ENCODE measurements at places on chromosomes 1 and 21.
A peak's percentile ranks its signal among the peaks of the same experiment; 100 is the strongest.

DNA sequence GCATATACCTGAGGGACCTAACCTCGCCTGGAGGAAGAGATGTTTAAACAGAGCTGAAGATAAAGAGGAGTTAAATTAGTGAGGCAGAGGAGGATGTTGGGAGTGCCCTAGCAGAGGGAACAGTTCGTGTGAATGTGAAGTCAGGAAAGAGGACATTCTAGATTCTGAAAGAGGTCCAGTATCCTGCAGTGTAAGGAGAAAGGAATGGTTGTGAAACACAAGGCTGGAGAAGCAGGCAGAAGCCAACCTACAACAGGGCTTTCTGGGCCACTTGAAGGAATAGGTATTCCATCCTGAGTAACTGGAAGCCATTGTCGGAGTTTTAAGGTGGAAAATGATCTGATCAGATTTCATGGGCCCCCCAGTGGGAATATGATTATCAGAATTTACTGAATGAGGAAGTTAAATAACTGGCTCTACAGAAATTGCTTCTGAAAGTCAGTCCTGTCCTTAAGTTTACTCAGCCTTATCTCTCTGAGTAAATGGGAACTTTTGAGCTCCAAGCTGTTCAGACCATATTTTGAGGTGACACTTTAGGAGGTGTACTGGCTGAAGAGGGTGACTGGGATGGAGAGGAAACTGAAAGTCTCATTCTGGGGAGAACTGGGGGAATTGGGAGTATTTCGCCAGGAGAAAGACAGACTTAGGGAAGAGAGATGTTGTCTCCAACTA, 24.4 kb upstream of the FAAH start:
- DNase-seq, result no peak

DNA sequence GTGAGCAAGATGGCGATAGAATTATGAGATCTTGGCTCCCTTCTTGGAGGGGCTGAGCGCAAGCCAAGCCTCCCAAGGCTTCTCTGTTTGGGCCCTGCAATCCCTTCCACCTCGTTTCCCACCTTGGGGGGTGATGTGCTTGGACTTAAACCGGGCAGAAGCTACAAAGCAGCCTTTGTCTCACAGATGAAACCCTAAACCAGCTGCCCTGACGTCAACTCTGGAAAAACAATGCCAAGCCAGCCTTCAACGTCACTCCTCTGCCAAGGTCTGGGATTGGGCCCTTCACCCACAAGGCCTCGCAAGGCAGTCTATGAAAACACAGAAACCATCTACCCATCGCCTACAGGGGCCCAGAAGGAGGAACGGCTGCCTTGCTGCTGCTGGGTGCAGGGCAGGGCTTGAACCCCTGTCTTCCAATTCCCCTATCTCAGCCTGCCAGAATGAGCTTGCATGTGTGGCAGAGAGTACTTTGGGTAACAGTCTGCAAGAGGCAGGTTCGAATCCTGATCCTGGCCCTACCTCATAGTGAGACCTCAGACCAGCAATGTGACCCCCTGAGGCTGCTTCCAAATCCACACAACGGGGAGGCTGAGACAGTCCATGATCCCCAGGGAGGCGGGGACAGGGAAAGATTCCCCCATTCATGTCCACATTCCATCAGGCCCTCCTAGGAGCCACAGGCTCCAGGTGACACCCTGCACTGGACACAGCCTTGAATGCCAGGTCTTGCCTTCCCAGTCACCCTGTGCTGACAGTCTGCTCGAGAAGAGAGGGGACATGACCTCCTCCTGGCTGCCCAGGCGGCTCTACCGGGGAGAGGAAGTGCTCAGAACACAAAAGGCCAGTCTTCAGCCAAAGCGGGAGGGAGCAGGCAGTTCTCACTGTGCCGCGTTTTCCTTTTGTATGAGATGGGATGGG, 15.0 kb downstream of the IFFO2 start:
- no peak for DNase-seq

DNA sequence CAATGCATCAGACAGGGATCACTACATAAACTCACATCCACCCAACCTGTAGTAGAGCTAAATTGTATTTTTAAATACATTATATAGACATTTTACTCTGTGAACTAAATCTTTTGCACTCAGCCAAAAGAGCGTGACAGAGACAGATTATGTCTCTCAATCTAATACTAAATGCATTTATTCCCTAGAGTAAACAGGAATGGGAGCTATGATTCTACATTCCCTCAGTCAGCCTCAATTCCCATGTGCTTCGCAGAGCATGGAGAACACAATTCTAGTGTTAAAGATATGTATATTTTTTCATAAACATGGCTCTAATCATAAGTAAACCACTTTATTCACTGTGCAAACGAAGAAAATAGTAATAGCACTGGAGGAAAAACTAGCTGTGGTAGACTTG, 16.5 kb downstream of the PIGK start:
- DNase-seq, result no peak

DNA sequence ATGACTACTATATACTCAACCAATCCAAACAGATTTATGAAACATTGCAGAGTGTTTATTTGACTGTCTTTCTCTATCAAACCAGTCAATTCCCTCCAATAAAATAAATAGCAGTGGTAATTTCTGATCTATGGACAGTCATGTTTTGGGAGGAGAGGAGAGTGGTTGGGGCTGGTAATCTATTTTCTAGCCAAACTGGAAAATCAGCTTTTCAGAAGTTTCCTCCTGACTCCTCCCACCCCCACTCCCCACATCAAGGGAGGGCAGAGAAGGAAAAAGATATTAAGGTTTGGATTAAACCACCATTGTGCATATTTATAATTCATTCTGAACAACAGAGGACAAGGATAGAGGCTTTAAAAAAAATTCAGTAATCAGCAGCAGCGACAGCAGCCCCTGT, 69.4 kb upstream of the SOX13 start:
- no peak for DNase-seq

- no peak for DNase-seq
These were observed 64.7 kb downstream of the S1PR1 start for GRCh38 chr1:101301446-101302057.

GRCh38 chr1:222314839-222315238, 233.1 kb downstream of the HHIPL2 start:
- DNase-seq, result no peak

GRCh38 chr1:152162792-152163463, 3.9 kb upstream of the RPTN start:
- DNase-seq, result no peak

GRCh38 chr1:31587720-31588423, 11.6 kb downstream of the TINAGL1 start:
- DNase-seq, result peak; percentile 15

GRCh38 chr1:44919400-44919799, 67.0 kb downstream of the EIF2B3 start:
- no peak for DNase-seq

DNA sequence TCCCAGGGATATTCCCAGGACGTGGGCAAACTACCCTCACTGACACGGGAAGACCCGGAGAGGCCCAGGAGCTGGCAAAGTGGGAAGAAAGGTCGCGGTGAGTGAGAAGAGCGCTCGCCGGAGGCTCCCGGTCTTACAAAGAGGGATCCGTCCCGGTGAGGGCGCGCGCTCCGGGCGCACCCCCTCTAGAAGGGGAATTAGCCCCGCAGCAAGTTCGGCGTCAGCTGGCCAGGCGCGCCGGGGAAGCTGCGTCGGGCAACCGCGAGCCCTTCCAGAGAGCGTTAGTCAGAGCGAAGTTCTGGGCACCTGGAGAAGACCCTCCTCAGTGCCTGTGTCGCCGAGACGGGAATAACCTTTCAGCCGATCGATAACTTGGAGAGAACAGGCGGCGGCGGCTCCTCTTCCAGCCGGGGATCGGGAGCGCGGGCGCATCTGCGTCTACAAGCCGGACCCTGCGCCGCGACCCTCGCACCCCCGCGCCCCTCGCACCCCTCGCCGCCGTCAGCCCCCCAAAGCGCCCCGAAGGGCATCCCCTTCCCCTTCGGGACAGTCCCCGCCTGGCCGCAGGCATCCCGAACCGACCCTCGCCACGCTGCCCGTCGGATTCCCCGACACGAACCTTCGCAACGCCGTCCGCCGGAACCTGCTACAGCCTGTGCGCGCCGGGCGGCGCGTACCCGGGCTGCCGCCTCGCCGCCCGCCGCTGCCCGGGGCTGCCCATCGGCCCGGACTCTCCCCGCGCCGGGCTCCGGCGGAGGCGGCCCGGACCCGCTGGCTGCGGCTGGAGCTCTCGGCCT, 485 bp downstream of the SIPA1L2 start:
- DNase-seq, result no peak

DNA sequence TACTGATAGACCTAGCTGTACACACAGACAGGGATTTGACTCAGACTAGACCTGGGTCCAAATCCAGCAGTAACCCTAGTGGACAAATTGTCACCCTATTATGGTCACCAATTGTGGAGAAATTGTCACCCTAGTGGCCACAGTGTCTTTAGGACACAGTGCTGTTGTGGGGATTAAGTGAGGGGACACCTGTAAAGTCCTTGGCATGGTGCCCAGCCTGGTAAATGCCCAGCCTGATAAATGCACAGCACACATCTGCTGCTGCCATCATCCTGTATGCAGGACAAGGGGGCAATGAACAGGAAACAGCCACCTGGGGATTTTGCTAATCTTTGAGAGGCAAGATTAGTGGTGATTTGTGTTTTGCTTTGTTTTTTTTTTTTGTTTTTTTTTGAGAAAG, 2.3 kb downstream of the TMEM61 start:
- DNase-seq, result no peak

DNA sequence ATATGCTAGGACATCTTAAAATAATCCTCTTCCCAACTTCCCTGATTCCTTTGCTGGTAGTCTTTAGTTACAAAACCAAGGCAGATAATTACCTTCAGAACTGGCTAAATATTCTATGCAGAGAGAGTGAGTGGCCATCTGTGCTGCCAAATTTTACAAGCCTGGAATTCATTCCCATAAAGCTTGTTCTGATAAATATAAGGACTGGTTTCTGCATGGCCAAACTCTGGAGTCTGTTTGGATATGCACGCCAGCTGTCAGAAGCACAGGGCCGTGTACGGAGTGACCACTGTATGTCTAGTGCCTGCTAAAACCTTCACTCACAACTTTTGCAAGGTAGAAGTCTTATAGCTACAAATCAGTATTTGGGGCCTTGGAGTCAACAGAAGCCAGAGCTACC, 66.5 kb upstream of the RAVER2 start:
- DNase-seq, result no peak

- DNase-seq, result no peak
These were observed 242.8 kb downstream of the TGFB2 start for GRCh38 chr1:218587900-218588299.

DNA sequence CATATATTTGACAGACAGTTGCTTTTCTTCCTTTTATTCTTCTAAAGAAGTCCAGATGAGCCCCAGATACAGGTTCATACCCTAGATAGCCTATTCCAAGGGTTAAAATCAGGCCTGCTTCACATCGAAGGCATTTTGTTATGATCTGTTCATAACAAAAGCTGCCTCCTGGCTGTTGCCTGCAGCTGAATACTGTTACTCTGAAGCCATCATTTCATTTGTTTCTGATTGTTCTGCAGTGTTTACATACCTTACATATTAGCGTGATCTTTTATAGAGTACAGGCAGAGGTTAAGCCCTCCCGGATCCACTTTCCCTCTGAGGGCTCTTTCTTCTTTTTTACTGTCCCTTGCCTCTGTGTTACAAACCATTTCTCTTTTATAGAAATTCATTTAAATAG, 219.0 kb upstream of the HOOK1 start:
- no peak for DNase-seq

- peak; percentile 36 for DNase-seq
These were observed 459.2 kb upstream of the RUNX1 start for GRCh38 chr21:35508139-35508888.

DNA sequence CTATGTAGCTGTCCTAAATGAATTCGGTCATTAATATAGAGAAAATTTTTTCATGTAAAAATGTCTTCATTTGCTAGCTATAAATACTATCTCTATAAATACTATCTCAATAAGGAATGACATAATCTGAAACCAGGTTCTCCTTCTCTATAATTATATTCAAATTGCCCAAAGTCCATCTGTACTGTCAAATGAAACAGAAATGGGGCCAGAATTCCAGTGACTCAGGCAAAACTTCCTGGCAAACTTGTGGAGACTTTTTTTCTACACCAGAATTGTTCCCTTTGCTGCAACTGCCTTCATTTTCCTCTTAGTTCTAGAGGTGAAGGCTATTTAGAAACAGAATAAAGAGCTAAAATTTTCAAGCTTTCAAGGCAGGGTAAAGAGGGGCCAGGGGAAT, 152.5 kb downstream of the KCNH1 start:
- DNase-seq, result no peak

DNA sequence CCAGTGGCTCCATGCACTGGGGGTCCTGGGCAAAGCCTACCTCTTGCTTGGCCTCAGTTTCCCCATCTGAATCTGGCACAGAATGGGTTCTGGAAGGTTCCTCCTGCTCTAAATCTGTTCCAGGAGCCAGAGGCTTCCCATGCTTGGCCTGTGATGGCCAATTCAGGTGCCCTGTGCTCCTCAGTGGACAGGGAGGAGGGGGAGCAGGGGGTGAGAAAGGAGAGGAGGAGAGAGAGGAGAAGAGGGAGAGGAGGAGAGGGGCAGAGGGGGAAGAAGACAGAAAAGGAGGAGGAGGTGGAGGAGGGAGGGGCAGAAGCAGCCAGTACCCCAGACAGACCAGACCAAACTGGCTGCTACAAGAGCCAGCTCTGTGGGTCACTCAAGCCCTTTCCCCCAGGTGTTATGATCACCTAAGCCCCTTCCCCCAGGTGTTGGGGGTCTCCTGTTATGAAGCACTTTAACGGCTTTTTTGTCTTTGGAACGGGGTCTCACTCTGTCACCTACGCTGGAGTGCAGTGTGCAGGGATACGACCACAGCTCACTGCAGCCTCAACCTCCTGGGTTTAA, 43.7 kb downstream of the TRIM11 start:
- DNase-seq, result no peak

- DNase-seq, result no peak
These were observed 18.3 kb downstream of the IFI44 start for GRCh38 chr1:78667939-78668338.

DNA sequence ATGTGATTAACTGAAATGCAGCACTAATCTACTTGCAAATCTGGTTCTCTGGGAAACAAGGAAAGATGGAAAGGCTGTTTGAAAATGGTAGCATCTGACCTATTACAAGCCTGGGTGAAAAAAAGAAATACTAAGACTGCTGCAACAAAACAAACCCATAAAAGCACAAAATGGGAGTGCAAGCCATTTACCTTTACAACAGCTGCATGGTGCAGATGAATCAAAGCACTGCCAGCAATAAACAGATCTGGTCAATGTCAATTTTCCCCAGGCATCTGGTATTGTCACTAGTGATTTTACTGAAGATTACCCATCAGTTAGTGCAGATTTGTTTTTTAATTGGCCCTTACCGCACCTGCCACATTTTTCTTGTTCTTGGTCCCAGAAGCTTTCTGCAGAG, 1341.7 kb downstream of the PLA2G4A start:
- no peak for DNase-seq

- DNase-seq, result no peak
These were observed 13.3 kb downstream of the KIF26B start for GRCh38 chr1:245168086-245168485.

GRCh38 chr1:45216861-45217260, 10.5 kb upstream of the ZSWIM5 start:
- DNase-seq, result no peak

DNA sequence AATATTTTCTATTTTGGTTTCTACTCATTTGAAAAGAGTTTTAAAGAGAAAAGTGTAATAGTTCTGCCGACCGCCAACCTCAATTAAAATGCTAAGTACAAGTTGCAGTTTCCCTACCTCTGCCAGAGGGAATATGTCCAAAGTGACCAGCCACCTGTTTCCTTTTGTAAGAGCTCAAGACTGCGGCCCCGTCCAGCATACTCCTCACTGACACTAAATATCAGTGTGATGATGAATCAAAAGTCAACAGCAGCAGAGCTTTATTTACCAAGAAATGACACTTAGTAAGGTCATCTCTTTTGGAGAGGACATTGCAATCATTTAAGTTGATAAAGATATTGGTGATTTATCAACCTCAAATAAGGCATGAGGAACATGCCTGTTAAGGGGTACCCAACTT, 57.4 kb upstream of the NRIP1 start:
- DNase-seq, result no peak
